ENCODE measurements at places on chromosomes 6 and 20.

- no peak for DNase-seq
Observed at GRCh38 chr6:47836639-47837038, 54.8 kb downstream of the OPN5 start.

DNA sequence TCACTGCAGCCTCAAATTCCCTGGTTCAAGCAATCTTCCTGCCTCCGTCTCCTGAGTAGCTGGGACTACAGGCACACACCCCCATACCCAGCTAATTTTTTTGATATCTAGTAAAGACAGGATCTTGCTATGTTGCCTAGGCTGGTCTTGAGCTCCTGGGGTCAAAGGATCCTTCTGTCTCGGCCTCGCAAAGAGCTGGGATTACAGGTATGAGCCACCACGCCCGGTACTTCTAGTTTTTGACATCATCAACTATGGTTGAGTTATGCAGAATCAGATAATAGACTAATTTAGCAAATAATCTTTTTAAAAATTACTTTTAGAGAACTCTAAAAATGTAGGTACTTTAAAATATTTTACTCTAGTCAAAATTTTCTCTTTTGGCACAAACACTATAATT is 166.2 kb downstream of the SOX4 start:
- DNase-seq: no peak

GRCh38 chr6:168892031-168892430 is 361.6 kb downstream of the THBS2 start:
- no peak for DNase-seq

DNA sequence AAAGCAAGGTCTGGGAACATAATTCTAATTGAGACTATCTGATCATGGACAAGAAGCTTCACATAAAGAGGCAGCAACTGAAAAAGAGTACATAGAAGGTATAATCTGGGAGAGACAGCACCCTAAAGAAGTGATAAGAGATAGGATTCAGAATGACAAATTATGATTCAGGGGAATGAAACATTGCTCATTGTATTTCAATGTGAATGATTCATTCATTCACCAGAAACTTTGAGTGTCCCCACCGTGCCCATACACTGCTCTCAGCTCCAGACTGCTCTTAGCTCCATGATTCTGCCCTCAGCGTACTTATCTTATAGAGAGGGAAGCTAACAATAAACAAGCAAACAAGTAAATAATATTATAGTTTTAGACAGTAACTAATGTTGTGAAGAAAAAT is 329.3 kb upstream of the IRAK1BP1 start:
- DNase-seq: no peak

DNA sequence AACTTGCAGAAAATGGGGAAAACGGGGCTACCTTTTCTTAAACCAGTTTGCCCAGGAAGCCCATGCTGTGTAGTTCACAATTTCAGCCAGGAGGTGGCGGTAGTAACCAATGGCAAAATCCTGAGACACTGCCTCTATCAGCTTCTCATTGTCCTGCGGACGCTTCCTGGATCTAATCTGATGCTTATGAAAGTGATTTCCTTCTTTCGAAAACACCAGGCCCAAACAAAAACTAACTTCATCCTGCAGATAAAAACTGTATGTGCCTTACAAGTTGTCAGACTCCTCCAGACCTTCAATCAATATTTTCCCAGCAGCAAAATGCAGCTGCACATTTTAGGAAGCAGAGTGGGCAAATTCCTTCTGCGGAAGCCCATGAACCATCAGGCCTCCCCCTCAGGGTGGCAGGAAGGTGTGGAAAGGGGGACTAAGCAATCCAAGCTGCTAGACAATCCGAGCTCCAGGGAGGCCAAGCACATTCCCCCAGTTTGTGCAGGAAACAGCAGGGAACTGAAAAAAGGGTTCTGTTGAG is 88.5 kb downstream of the LY86 start:
- peak; percentile 68 for DNase-seq

DNA sequence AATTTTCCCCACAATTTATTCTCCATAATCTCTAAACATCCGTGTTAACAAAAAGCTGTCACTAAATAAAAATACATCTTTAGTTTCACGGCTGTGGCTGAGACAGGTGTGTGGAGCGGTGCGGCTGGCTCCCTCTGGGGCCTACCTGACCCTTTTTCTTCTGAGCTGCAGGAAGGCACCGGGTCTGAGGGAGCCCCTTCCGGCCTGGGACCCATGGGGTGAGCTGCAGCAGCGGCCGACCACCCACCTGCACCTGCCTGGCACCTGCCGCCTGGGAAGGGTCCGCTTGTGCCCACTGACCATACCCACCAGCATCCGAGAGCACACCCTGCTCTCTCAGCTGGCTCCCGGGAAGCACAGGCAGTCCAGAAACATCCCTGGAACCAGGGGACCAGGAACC is 41.5 kb upstream of the FNDC1 start:
- DNase-seq: no peak

DNA sequence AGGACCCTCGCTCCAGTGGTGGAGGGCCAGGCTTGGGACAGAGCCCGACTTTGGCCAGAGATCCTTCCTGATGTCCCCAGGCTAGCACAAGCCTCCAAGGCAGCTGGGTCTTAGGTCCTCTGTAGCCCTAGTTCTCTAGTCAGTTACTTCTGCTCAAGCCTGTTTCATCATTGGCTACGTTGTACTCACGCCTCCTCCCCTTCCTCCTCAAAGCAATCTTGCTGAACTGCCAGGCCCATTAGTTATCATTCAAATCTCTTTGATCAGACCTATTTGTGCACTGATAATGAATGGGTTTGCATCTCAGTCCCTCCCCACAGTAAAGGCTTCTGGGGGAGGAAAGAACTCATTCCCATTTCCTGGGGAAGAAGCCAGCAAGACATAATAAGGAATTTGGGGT is 256.8 kb downstream of the NFATC2 start:
- no peak for DNase-seq

- no peak for DNase-seq
Observed at GRCh38 chr20:18688676-18689075, 100.8 kb downstream of the DTD1 start.

DNA sequence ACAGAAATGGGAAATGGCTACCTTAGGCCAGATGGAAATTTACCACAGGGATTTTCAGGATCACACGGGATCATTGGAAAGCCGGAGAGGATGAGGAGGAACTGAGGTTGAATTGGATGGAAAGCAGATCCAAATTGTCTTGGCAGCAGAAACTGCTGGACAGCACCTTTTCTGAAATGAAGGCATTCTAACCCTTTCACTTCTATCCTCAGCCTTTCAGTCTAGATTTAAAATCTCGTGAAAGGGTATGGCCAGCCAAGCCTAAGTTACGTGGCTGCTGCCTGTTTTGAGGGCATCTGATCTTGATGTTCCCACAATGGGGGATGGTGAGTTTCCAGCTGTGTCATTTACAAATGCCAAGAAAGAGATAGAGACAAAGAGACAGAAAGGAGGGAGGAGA is 358.2 kb downstream of the KIF16B start:
- DNase-seq: no peak

- no peak for DNase-seq
Observed at GRCh38 chr6:11434565-11435326, 102.8 kb upstream of the TMEM170B start.

DNA sequence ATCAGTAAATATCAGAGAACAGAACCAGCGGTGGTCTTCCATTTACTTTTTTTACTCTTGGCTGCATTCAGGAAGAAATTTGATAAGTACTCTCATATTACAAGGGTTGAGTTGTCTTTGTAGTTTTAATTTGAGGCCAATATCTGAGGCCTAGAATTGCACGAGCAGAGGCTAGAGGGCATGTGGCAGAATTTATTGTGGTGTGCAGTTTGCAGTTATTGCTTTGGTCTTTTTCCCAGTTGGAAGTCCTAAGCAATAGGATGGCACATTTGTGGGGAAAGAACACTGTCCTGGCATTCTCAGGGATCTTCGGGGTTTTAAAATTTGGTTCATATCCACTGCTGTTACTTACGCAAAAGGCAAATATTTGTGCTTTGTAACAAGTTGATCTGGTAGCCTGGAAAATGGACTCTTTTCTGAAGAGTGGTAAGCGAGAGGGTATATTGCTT is 66.0 kb downstream of the CTNNBL1 start:
- no peak for DNase-seq

DNA sequence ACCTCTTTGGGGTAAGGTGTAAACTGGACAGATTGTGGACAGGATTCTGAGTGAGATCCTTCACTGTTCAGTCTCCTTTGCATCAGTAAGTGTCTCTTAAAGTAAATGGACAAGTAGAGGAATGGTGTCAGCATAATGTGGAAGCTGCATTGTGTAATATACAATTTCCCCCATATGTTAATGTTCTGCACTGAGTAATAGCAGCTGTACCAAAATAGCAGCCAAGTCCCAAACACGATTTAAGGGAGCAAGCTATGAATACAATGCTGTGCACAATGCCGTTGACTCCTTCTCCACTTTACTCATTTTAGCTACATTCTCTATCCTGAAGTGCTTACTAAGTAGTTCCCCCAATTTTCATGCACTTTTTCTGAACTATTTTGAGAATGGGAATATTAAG is 21.1 kb upstream of the TRIM26 start:
- DNase-seq: no peak

DNA sequence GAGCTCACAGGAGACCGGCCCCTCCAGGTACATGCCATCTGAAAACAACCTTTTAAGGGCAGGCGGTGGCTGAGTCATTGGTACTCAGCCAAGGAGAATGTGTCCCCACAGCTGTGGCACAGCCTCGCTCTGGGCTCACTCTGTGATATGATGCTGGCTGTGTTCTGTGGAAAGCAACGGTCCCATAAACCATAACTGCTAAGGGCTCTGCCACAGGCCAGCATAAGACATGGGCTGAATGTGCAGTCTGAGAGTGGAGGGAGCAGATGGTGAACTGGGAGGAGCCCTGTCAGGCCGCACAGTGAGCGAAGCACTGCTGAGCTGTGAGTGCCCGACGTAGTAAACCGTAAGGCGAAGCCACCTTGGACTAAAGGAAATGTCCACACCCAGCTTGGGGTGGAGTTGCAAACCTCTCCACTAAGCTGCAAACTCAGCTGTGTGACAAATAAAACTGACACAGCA is 375.8 kb downstream of the THBS2 start:
- DNase-seq: peak; percentile 40

- no peak for DNase-seq
Observed at GRCh38 chr6:95208621-95209020, 368.7 kb upstream of the MANEA start.

DNA sequence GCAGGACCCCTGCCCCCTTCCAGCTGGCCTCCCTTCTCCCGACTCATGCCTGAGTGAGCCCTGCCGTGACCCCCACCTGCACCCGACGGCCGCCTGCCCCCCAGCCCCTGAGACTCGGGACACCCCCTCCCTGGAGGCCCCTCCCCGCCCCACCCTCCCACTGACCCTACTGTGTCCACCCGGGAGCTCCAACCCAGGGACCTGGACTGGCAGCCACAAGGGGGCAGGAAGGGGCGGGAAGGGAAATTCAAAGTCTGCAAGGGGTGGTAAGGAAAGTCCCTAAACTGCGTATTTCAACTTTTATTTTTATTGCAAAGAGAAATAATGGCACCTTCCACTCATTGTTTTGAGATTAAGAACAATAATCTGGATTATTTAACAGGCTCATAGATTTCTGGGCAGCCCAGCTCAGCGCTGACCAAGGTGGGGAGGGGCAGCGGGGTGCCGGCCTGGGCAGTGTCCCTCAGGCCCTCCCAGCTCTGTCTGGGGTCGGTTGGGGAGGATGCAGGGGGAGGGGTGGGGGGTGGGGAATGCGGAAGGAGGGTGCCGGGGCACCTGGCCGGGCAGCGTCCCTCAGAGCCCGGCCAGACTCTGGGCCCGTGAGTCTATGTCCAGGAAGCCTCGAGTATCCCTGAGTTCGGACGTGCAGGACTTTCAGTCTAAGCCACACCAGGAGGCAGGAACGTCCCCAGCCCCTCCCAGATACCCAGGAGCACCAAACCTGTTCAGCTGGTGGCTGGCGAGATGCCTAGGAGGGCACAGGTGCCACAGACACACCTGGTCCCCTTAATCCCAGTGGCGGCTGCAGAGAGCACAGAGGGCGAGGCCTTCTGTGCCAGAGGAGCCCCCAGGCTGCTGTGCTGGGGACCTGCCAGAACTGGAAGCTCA is 1.3 kb upstream of the PTK6 start:
- DNase-seq: peak; percentile 90

GRCh38 chr20:3042625-3043024 is 797 bp upstream of the GNRH2 start:
- peak; percentile 24 for DNase-seq

- DNase-seq: no peak
Observed at GRCh38 chr6:71346334-71346694, 57.7 kb downstream of the OGFRL1 start.

DNA sequence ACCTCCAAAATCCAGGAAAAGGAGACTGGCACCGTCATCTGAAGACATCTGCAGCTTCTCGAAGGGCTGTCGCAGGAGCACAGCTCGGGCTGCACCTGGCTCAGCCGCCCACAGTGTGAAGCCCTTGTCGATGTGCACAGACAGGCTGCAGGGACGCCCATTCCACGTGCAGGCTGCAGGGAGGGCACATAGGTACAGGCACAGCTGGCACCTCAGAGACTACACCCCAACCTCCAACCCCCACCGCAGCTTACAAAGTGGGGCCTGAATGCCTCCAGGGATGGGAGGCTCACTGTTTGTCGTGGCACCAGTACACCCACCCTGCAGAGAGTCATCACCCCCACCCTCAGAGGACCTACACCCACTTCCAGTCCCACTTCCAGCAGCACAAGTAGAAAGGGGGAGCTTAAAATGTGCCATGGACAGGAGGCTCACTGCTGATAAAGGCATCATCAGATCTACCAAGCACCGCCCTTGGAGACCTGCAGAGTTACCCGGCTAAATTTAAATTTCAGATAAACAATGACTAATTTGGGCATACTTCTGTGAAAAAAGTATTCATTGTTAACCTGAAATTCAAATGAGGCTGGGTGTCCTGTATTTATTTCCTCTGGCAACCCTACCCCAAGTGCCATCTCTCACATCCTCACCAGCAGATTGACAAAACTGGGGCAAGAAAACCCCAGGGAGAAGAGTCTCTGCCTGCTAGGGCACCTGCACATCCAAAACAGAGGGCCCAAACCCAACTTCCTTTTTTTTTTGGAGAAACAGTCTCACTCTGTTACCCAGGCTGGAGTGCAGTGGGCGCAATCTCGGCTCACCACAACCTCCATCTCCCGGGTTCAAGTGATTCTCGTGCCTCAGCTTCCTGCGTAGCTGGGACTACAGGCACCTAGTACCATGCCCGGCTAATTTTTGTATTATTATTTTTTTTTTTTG is 7.7 kb upstream of the CDK5RAP1 start:
- no peak for DNase-seq

- no peak for DNase-seq
Observed at GRCh38 chr20:16672299-16672698, 57.5 kb upstream of the SNRPB2 start.

DNA sequence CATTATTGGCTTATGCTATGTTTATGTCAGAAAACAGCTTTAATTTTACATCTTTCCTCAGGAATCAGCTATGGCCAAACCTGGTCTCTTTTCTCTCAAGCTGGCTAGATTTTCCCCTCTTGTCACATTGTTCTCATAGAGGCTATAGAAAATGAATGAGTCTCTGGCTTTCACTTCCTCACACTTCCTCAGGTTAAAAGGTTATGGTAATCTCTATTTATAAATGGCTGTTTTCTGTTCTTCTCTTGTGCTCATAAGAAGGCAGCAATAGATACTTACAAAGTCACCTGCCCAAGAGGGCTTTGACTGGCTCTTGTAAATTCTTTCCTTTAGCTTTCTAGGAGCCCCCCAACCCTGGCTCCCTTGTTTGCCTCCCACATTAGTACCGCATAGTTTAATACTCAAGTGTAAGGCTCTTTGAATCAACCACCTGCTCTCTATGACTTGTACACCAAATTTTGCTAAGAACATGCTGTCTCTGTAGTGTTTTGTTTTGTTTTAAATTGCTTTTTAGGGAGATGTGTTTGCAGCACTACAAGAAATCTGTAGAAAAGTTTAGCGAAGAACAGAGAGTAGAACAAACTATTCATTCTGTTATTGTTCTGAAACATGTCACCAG is 897.4 kb upstream of the CITED2 start:
- no peak for DNase-seq

- DNase-seq: no peak
Observed at GRCh38 chr6:72636215-72636614, 14.4 kb downstream of the KCNQ5 start.

Data from COR-L47 (cell line).